ENCODE measurements at places on chromosomes 5 and 9.

- peaks cover 27% of the 10 kb centered on the region for H3K36me3 ChIP-seq
- H3K27ac ChIP-seq = no peak overlapping the region
- no peaks in the 10 kb centered on the region for H3K27me3 ChIP-seq
Observed at GRCh38 chr9:94301583-94301982, 26.9 kb downstream of the NUTM2F start.

DNA sequence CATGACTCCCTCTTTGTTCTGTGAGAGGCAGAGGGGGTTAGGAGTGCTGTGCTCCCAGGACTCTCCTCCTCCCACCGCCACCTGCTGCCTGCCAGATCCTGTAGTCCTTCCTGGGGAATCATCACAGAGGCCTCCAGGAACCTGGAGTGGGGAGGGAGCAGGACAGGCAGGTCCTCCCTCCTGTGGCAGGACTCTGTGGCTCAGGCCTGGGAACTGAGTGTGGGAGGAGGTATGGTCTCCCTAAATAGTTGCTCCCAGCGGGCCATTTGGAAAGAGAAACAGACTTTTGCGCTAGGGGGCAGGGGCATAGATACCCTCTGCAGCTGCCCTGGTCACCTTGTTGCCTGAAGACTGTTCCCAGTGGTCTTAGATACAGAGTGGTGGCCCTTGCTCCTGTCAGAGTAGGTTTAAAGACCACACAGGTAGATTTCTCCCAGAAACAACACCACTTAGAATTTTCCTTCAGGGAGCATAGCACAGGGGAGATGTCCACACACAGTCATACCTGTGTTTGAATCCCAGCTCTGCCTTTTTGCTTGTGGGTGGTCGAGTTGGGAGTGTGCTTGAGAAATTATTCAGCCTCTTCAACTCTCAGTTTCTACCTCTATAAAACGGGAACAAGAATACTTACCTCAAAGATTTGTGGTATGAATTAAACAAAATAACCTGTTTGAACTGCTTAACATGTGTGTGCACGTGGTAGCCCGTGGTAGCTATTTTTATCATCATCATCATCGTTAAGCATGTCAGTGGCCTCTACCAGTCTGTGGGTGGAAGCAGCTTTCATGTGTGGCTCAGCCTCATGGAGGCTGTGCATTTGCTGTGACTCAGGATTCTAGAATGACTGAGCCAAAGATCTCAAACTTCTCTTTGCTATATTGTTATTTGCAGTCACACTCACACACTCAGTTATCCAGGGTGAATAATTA is 55.8 kb downstream of the SLC22A5 start:
- peaks cover 100% of the 10 kb centered on the region for H3K4me1 ChIP-seq
- peak overlapping the region; percentile 87 for H3K4me3 ChIP-seq
- H3K27ac ChIP-seq = peak overlapping the region; percentile 99
- peaks cover 33% of the 10 kb centered on the region for H3K36me3 ChIP-seq

GRCh38 chr5:124193371-124193789 is 553.1 kb downstream of the ZNF608 start:
- H3K4me3 ChIP-seq = no peak overlapping the region
- H3K36me3 ChIP-seq = no peaks in the 10 kb centered on the region
- no peak overlapping the region for H3K27ac ChIP-seq
- H3K4me1 ChIP-seq = no peaks in the 10 kb centered on the region

DNA sequence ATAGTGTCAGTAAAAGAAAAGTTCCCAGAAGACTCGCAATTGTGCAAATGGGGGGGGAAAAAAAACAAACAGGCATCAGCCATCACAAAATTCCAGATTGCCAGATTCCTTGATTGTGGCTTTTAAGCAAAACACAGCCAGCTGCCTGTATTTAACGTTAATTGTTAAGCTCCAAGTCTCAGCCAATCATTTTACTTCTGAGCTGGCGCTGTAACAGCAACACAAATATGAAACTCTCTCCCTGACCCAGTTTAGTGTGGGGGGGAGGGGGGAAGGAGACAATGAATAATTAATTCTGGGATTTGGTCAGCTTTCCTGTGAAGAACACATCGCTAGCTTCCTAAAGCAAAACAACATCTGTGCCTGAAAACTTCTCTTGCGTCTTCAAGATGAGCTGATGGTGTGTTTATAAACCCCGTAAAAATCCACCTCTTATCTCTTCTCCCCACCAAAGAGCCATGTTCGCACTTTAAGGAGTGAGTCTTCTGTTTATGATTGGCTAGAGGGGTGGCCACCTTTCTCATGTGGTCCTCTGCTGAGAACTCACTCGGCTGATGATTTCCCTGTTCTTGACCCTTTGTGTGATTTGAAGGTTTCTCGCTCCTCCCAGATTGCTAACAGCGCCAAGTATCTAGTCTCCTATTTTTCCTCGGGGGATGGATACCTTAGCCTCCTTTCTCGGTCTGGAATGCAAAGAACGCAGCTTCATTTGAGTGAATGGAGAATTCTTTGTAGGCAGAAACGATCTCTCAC is 160.2 kb upstream of the DAPK1 start:
- peak overlapping the region; percentile 55 for H3K4me3 ChIP-seq
- no peak for DNase-seq
- peaks cover 4% of the 10 kb centered on the region for H3K27me3 ChIP-seq
- no peaks in the 10 kb centered on the region for H3K36me3 ChIP-seq
- peaks cover 5% of the 10 kb centered on the region for H3K4me1 ChIP-seq
- no peak overlapping the region for H3K27ac ChIP-seq

- H3K4me1 ChIP-seq = no peaks in the 10 kb centered on the region
- DNase-seq = no peak
- H3K36me3 ChIP-seq = no peaks in the 10 kb centered on the region
- peaks cover 6% of the 10 kb centered on the region for H3K27me3 ChIP-seq
- H3K4me3 ChIP-seq = no peak overlapping the region
Observed at GRCh38 chr5:175015028-175015685, 290.8 kb downstream of the MSX2 start.

GRCh38 chr5:179143446-179143845 is 83.3 kb downstream of the ZNF354C start:
- no peaks in the 10 kb centered on the region for H3K36me3 ChIP-seq
- no peak overlapping the region for H3K4me3 ChIP-seq
- no peak for DNase-seq
- H3K27ac ChIP-seq = no peak overlapping the region
- no peaks in the 10 kb centered on the region for H3K27me3 ChIP-seq

DNA sequence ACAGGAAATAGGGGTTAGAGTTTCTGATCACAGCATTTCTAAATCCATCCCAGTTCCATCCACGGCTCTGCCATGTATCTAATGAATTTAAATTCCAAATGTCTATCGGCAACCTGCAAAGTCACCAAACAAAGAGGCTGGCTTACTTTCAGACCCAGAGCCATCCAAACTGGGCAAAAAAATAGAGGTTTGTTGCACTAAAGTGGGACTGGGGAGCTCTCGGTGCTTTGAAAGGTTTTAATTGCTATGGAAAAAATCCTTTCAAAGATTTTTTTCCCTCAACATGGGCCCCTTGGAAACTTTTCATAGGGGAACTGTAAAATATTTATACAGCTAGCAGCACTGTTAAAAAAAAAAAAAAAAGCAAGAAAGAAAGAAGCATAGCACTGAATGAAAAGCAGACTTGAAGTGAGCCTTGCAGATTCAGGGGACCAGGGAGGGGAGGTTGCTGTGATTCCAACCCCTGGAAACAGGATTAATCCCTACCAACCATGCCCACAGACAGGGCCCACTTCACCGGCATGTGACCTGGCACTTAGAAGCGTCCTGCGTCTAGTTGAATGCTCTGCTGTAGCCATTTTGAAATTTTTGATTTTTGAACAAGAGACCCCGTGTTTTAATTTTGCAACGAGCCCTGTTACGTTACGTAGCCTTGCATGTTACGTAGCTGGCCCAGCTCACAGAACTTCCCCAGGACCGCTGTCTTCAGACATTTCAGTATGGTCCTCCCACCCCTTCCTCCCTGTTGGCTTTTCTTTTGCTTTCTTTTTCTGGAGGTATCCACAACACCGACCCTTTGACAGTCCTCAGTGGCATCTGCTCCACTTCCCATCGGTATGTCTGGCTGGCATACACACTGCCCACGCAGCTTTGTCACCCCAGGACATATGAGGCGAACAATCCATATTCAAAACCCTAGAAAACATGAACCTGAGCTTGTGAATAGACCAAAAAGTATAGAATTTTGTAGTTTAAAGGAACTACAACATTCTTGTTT is 105.3 kb upstream of the NFIB start:
- DNase-seq = no peak
- no peaks in the 10 kb centered on the region for H3K36me3 ChIP-seq
- no peaks in the 10 kb centered on the region for H3K4me1 ChIP-seq
- no peak overlapping the region for H3K27ac ChIP-seq
- H3K4me3 ChIP-seq = no peak overlapping the region

GRCh38 chr5:177449140-177450061 is 2.8 kb downstream of the PRR7 start:
- no peak overlapping the region for H3K4me3 ChIP-seq
- no peaks in the 10 kb centered on the region for H3K36me3 ChIP-seq

DNA sequence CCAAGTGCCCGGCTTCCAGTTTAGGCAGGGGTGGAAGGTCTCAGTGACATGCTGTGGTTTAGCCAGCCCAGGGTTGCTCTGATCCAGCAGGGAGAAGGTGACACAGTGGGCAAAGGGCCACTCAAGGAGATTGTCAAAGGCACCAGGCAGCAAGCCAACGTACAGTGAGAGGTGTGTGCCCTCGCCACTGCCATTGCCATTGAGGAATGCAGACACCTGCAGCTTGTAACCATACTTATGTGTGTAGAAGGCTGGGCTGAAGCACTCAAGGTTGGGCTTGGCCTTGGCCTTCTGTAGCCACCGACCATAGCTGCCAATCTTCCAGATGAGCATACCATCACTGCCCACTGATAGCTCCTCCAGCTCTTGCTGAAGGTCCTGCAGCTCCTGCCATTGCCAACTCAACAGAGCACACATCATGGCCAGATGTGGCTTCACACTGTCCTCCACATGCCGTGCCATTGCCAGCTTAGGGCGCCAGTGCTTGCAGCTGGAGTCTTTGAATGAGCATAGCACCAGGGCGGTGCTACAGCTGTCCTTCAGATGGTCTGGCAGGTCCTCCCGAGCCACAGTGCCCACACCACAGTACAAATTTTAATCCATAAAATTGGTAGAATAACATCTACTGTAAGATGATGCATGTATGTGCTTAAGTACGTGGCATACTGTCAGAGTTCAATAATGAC is 59.7 kb upstream of the HMHB1 start:
- no peaks in the 10 kb centered on the region for H3K36me3 ChIP-seq
- H3K27me3 ChIP-seq = peaks cover 10% of the 10 kb centered on the region
- no peak overlapping the region for H3K4me3 ChIP-seq
- no peaks in the 10 kb centered on the region for H3K4me1 ChIP-seq
